ENCODE measurements at places on chromosomes 16 and 17. TPM values are rescaled to one million over a fixed set of nuclear protein-coding genes. Genes with fewer than 3 reads are reported as not detected.

The SEPTIN12 gene
- not detected for total RNA-seq

The KCTD19 gene
- total RNA-seq, result not detected

The PRAC1 gene
- not detected for total RNA-seq

The PPL gene
- total RNA-seq, result 51.1 TPM

The ATAD5 gene
- 2.2 TPM for total RNA-seq

The HEATR9 gene
- total RNA-seq, result not detected

The HBM gene
- not detected for total RNA-seq

The CD300A gene
- not detected for total RNA-seq

The SKAP1 gene
- total RNA-seq, result not detected

The OR1F1 gene
- total RNA-seq, result not detected

The ERAL1 gene
- 43.0 TPM for total RNA-seq

The KRTAP4-5 gene
- total RNA-seq, result not detected

The USP6 gene
- under 0.01 TPM for total RNA-seq

The SPECC1 gene
- total RNA-seq, result 64.3 TPM

The RPH3AL gene
- 0.31 TPM for total RNA-seq

The RNF43 gene
- total RNA-seq, result 10.1 TPM

The ACACA gene
- 54.5 TPM for total RNA-seq

The TMEM88 gene
- 0.23 TPM for total RNA-seq

The TP53TG3C gene
- total RNA-seq, result not detected

The PRSS33 gene
- total RNA-seq, result not detected

The HSD17B2 gene
- 12.3 TPM for total RNA-seq

The HSD17B1 gene
- 9.4 TPM for total RNA-seq

The GOSR1 gene
- 17.8 TPM for total RNA-seq

The SLC5A11 gene
- not detected for total RNA-seq

The GDPD3 gene
- total RNA-seq, result 0.55 TPM

The KRT36 gene
- not detected for total RNA-seq

Data from hair follicular keratinocyte (primary cell).